Coronary artery (tissue), 2 donors: ENCODE measurements at places on chromosomes 7 and 10.

DNA sequence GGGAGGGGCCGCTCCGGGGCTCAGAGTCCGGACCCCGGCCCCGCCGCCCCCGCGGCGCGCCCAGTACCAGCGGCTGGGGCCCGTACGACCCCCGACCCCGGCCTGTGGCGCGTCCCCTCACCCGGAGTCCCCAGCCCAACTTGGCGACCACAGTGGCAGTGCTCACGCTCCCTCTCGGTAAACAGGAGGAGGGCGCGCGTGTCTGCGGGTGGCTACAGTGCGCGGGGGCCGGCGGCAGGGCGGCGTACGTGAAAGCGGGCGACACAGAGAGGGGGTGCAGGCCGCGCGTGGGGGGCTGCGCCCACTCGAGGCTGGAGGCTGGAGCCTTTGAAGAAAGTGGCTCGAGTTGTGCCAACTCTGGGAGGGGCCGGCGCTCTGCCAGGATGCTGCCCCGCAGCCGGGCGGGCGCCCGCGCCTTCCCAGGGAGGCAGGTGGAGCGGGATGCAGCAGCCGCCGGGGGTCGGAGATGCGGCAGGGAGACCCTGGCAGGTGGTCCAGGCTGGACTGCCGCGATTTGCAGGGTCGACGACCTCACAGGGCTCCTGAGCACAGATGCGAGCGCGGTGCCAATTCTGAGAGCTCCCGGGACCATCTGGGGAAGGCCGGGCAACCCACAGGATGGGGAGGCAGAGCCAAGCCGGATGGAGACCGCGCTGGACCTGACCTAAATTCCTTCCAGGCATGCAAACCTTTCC lies 655 bp downstream of the PTPRE start:
- DNase-seq = no peak

DNA sequence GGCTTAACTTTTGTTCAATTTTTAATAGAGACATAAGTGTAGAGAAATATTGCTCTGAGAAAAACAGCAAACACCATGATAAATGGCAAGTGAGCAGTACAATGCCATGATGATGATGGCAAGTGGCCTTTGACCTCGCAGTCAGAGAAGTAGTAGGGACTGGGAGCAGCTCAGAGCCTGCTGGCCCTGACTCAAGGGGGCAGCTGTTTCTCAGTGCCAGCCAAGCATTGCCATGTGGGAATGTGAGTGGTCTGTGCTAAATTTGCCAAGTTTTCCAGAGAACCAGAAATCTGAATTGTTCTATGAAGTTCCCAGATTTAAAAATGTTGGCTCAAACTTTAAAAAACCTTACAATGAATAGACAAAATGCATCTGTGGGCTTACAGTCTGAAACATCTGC lies 187.9 kb downstream of the BICC1 start:
- no peak for DNase-seq

DNA sequence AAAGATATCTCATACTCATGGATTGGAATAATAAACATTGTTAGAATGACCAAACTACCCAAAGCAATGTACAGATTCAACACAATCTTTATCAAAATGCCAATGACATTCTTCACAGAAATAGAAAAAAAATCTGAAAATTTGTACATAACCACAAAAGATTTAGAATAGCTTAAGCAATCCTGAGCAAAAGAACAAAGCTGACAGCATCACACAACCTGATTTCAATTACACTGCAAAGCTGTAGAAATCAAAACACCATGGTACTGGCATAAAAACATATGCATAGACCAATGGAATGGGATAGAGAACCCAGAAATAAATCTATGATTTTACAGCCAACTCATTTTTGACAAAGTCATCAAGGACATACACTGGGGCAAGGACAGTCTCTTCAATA lies 130.0 kb upstream of the TMEM72 start:
- no peak for DNase-seq

GRCh38 chr10:74824900-74825370 lies 1.5 kb upstream of the KAT6B start:
- peak; percentile 78 for DNase-seq

DNA sequence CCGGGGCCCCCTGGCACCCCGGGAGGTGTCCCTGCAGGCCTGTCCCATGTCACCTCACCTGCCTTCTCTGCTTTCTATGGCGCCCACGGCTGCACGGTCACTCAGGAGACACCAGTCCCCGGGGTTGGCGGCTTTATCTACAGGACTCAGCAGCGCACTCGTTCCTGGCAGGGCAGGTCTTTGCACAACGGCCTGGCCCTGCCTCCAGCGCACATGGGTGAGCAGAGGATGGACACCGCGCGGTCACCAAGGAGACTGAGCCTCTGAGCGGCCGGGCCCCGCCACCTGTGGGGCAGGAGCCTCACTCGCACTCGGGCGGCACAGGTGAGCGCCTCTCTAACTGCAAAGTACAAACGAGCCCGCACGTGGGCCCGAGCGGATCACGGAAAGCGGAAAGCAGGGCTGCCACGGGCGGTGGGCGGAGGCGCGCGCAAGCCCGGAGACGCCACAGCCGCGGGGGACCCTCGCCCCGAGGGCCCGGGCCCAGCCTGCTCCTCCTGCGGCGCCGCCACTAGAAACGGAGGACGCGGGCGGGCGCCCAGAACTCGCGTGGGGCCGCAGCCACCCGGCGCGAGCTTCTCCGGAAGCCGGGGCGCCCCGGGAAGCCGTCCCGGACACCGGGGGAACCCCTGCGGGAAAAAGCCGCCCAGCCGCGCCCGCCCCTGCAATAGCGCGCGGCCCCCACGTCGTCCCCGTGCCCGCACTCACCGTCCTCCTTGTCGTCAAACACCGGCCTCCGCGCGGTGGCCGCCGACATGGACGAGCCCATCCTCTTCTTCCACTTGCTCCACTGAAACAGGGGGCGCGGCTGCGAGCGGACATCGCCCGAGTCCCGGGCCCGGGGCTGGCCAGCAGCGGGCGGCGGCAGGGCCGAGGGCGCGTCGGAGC lies 642 bp downstream of the STK32C start:
- peak; percentile 74 for DNase-seq

DNA sequence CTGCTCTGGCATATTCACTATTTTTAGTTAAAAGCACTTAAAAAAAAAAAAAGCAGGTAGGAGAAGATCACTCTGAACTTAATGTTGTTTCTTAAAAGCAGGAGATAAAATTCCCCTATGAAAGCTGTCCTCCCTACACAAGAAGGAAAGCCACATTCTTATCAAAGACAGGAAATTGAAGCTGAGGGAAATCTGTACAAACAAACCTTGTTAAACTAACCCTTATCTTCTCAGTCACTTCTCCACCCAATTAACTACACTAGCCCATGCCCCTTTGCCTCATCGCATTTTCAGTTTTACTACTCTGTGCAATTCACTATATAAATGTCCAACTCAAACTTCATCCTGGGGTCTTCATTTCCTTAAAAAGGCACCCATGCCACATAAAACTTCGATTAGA lies 2.7 kb upstream of the CDCA7L start:
- no peak for DNase-seq

DNA sequence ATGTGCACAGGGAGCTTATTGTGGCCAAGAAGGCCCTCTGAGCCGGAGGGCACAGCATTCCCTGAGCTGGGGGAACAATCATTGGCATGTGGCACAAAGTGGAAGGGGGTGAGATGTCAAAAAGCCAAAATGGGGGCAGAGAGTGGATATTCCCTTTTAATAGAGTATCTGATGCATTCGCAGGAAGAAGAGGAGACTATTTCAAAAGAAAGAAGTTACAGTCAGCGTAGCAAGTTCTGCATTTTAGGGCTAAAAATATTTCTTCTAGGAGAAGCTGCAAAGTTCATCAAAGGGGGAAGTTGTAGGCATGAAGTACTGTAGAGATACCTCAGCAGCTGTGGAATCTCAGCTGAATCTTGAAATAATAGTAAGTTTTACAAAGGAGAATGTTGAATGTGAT lies 136.0 kb upstream of the WDR11 start:
- DNase-seq = no peak

DNA sequence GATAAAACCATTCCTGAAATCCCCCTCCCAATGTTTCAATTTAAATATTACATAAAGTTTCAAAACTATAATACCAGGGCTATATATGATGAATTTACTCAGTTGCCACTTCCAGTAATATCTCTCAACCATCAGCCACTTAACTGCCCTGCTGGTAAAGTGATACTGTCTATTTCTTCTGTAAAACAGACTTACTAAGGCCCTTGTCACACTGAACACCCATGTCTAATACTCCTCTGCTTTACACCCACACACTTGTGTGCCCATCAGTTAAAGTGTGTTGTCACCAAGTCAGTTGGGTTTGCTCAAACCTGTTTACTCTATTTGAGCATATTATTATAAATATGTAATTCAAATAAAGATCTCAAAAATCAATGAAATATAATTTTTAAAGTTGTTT lies 29.1 kb upstream of the DMTF1 start:
- no peak for DNase-seq

GRCh38 chr10:124095096-124095495 lies 1.7 kb upstream of the CHST15 start:
- DNase-seq = no peak

DNA sequence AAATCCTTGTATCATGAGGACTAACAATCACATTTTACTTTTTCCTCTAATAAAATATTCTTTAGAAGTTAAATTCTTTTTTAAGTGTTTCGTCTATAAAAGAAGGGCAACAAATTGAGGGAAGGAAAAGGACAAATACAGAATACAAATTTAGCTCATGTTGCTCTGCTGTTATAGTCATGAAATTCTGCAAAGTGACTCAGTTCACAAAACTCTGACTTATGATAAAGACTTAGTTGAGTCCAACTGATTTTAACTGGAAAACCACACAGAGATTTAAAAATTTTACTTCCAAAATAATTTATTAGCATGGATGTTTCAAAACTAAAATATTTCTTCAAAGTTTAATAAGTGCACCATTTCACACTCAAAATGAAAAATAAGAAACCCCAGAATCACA lies 75.0 kb upstream of the GPR22 start:
- no peak for DNase-seq

DNA sequence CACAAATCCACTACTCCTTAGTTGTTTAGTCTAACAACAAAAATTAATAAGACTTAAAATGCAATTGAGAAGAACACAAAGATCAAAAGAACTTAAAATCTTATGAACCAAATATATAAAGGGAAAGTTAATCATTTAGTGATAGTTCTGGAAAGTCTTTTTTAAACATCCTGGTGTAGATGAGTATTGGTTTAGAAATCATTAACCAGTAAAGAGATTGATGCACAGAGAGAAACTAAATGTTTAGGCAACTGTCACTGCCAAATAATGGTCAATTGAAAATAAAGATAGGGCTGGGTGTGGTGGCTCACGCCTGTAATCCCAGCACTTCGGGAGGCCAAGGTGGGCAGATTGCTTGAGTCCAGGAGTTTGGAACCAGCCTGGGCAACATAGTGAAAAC lies 44.9 kb downstream of the SP8 start:
- DNase-seq = no peak

- DNase-seq = no peak
These were observed 109.7 kb upstream of the KLF14 start for GRCh38 chr7:130843703-130844102.

DNA sequence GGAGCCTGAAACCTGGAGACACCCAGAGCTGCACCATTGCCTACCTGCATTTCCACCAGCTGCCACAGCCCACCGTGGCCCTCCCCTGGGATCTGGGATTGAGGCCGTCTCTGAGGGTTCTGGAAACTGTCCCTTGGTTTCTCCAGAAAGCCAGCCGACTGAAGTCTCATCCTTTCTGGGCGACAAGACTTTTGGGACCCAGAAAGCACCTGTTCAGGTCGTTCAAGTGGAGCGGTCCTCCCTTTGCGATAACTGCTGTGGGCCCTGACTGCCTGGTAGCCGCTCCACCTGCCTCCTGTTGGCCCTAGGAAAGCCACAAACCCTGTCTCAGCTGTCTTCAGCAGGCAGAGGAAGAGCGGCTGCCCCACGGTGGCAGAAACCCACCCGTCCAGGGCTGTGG lies 346.0 kb upstream of the MKI67 start:
- DNase-seq = no peak

DNA sequence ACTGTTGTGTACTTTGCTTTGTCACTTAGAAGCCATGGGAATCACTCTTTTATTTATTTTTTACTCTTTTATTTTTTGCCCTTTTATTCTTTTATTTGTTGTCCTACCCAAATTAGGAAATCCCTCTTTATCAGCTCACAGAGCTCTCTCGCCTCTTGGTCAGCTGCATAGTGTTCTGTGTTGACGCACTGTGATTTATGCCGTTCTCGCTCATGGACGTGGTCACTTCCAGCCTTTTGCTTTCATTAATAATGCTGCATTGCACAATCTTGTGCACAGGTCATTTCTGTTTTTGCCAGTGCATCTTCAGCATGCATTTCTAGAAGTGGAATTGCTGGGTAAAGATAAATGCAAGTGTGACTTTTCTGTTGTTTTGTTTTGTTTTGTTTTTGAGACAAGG lies 42.3 kb downstream of the FBH1 start:
- no peak for DNase-seq

GRCh38 chr7:2760098-2760889 lies 72.3 kb downstream of the AMZ1 start:
- DNase-seq = no peak

- no peak for DNase-seq
These were observed 79.9 kb upstream of the AGR3 start for GRCh38 chr7:16961641-16962040.

DNA sequence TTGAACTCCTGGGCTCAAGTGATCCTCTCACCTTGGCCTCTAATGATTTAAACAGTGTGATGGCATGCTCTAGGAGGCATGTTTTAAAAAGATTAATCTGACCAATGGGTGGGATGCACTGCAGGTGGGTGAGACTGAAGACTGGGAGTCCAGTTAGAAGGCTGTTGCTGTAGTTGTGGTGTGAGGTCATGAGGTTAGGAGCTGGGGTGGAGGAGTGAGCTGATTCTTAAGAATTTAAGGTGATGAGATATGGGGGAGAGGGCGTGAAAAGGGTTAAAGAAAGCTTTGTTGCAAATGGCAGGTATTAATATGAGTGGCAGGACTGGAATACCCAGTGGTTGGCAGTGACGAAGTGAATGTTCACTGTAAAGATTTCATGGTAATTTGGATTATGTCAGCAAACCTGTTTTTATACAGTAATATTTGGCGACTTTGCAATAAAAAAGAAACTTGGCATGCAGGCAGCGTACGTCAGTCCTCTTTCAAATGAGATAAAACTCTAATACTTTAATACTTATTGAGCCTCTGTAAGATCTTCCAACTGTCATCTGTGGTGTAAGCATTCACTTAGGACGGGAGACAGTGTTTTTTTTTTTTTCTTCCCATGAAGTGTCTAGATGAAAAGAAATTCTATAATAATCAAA lies 72.8 kb upstream of the MTPN start:
- DNase-seq = no peak

GRCh38 chr7:111183321-111183720 lies 92.4 kb downstream of the LRRN3 start:
- no peak for DNase-seq

GRCh38 chr10:126663328-126663727 lies 7.2 kb downstream of the C10orf90 start:
- no peak for DNase-seq

GRCh38 chr7:32631021-32631420 lies 135.7 kb downstream of the AVL9 start:
- DNase-seq = no peak

- no peak for DNase-seq
These were observed 42.8 kb upstream of the GNA12 start for GRCh38 chr7:2886900-2887299.

GRCh38 chr10:80487791-80488538 lies 33.9 kb downstream of the TSPAN14 start:
- DNase-seq = no peak
